ENCODE measurements at places on chromosomes 6 and 20. TPM values are rescaled to one million over a fixed set of nuclear protein-coding genes. Genes with fewer than 3 reads are reported as not detected.

DNA sequence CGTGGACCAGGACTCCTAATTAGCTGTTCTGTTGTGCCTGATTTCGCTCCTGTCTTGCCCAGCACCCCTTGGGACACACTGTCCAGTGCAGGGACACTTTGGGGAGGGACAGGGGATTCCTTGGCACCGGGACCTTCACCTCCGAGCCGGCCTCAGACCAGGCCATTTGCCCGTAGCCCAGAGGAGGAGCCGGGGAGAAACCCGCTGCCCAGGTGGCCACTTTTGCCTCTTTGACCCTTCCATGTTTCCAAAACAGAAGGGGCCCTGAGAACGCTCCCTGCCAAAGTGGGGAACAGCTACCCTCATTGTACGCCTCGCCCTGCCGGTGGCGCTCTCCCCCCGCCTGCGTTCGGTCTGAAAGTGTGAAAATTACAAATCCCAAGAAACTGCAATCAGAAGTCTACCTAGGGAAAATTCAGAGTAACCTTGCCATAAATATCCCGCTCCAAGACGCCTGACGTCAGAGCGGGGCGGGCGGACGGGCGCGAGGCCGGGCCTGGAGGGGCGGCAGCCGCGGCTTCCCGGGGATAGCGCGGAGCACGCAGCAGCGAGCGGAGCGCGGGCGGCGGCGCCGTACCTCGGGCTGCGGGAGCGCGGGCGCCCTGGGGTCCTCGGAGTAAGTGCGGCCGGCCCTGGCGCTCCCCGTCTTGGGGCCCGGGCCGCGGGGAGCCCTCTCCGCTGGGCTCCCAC is at the start of gene DAAM2:
DAAM2 (plus strand) TSS at position 527 of the 690 bp plus-strand sequence. CDS start 63,927 bp downstream, outside the sequence.
- no peak for DNase-seq

DNA sequence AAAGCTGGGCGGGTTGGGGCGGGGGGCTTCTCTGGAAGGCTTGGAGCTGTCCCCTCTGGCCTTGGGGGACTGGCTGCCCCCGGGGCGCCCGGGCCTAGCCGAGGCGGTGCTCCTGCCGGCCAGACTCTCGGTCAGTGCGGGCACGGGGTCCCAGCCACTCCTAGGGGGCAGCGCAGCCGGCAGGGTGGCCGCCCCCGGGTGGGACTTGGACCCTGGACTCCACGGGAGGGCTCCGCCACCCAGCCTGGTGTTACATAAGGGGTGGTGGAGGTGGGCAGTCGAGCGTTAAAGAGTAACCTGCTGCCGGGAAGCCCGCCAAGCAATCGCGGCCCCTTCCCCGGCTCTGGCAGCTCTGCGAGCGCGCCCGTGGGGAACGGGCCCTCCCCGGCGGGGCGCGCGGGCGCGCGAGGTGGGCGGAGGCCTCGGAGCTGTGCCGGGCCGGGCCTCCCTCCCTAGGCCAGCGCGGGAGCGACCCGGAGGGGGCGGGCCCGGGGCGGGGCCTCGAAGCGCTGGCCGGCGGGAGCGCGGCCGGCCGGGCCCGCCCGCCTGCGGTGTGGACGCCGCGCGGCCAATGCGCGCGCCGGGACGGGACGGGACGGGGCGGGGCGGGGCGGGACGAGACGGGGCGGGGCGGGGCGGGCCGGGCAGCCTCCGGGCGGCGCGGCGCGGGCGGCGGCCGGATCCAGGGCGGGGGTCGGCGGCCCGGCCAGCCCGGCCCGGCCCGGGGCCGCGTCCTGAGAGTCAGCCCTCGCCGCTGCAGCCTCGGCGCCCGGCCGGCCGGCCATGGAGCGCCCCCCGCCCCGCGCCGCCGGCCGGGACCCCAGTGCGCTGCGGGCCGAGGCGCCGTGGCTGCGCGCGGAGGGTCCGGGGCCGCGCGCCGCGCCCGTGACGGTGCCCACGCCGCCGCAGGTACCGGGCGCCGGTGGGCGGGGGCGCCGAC is at the start of gene SLC2A4RG:
SLC2A4RG (plus strand) TSS at position 647 of the 940 bp plus-strand sequence; CDS start at position 784, 137 bp downstream.
- peak; percentile 89 for DNase-seq

GRCh38 chr20:14984768-14985622 is 647.6 kb upstream of the FLRT3 start:
- DNase-seq: no peak

- no peak for DNase-seq
Observed at GRCh38 chr6:118705544-118706491, 54.4 kb upstream of the CEP85L start.

DNA sequence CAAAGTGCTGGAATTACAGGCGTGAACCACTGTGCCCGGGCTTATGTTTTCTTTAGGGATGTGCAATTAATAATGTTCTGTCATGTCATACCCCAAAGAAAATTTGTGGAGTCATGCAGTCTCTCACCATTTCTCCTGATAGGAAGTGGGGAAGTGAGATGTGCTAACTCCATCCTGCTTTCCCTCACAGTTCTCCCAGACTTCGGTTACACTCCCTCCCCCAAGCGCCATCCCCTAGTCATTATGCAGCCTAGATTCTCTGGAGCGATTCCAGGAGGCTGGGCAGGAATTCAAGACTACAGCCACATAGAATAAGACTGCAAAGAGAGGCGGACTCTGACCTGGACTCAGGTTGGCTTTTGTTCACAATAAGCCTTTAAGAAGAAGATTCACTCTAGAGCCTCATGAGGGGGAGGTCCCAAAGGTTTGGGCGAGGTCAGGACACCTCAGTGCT is 271.4 kb downstream of the ALDH8A1 start:
- no peak for DNase-seq

DNA sequence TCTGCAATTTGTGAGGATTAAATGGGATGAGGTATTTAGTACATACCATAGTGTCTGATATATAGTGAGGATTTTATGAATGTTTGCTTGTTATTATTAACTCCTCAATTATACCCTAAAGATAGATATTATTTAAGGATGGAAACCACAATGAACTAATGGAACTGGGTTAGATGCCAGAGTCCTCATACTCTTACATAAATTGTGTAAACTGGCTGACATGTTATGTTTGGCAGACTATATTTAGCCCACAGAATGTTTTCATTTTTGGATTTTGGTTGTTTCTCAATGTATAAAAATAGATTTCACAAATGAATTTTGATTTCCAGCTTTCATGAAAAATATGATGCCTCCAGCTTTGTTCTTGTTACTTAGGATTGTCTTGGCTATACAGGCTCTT is 37.6 kb downstream of the HTR1B start:
- DNase-seq: no peak

DNA sequence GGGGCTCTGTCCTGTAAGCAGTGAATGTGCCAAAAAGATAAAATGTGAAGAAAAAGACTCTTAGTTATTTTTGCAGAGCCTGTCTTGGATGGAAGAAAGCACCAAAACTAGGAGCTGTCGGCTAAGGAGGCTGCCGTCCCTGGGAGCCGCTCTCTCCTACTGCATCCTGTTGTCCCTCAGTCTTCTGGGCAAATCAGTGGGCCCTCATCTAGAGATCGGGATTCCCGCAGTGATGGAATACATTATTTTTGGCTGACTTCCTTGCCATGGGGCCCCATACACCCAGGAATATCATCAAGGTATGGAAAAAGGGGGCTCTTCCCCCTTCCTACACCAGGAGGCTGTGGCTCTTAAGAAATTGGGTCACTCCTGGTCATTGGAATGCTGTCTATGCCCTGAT is 3.2 kb downstream of the TTLL2 start:
- DNase-seq: no peak

DNA sequence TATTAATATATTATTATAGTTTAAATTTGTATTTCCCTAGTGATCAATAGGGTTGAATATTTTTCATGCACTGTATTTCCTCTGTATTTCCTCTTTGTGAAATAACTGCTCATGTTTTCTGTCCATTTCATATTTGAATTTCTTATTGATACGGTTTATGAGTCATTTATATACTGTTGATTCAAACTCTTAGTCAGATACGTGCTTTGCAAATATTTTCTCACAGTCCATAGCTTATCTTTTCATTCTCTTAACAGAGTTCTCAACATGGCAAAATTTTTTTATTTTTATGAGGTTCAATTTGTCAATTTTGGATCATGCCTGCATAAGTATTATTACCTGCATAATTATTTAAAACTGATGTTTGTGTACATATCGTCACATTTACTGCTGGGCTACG is 329.6 kb downstream of the HAO1 start:
- DNase-seq: no peak

GRCh38 chr6:75386050-75386770 is 101.6 kb upstream of the TMEM30A start:
- no peak for DNase-seq

DNA sequence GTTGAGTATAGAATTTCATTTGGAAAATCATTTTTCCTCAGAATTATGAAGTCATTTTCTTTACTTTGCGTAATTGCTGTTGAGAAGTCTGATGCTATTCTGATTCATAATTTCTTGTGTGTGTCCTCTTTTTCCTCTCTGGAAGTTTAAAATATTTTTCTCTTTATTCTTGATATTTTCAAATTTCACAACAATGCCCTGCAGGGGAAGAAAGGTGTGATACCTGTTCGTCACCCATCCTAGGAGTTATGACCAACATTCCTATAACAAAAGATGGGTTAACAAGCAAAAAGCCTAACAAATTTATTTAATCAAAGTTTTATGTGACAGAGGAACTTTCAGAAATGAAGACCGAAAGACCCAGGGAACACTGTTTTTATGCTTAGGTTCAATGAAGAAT is 171.5 kb upstream of the AKIRIN2 start:
- DNase-seq: no peak

PKHD1 gene
- total RNA-seq: 0.11 TPM

DNMT3B gene
- total RNA-seq: 1.0 TPM

BPIFA1 gene
- total RNA-seq: not detected

CCN5 gene
- total RNA-seq: not detected

FOXC1 gene
- total RNA-seq: not detected

APCDD1L gene
- not detected for total RNA-seq

Data from Karpas-422 (cell line).